Eye (tissue), 1 donor: ENCODE measurements at places on chromosomes 1 and 21.

DNA sequence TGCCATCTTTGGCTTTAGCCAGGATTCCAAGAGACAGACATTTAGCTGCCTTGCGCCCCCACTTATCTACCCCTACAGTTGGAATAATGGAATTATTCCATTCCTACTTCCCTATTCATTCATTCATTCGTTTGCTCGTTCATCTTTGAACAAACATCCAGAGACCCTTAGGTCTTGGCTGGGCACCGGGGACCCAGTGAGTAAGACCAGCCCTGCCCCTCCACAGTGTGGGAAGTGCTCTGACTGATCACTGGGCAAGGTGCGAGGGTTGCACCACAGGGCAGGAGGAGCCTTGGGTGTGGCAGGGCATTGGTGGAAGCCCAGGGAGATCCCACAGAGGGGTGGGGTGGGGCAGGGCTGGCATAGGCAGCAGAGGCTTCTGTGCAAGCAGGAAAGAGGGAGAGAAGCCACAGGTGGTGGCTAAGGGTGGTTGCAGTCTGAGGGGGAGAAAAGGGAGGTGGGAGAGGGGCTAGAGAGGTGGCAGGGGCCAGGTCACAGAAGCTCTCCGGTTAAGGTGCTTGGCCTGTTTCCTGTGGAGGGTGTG, 35.0 kb upstream of the TMEM61 start:
- DNase-seq, result no peak

GRCh38 chr1:84037758-84038611, 39.1 kb upstream of the TTLL7 start:
- DNase-seq, result no peak

- DNase-seq, result no peak
Measured at GRCh38 chr1:78047106-78047505, 1.3 kb downstream of the GIPC2 start.

GRCh38 chr1:77400781-77401180, 119.0 kb downstream of the AK5 start:
- DNase-seq, result no peak

- no peak for DNase-seq
Measured at GRCh38 chr1:210076620-210077019, 138.6 kb downstream of the SYT14 start.

DNA sequence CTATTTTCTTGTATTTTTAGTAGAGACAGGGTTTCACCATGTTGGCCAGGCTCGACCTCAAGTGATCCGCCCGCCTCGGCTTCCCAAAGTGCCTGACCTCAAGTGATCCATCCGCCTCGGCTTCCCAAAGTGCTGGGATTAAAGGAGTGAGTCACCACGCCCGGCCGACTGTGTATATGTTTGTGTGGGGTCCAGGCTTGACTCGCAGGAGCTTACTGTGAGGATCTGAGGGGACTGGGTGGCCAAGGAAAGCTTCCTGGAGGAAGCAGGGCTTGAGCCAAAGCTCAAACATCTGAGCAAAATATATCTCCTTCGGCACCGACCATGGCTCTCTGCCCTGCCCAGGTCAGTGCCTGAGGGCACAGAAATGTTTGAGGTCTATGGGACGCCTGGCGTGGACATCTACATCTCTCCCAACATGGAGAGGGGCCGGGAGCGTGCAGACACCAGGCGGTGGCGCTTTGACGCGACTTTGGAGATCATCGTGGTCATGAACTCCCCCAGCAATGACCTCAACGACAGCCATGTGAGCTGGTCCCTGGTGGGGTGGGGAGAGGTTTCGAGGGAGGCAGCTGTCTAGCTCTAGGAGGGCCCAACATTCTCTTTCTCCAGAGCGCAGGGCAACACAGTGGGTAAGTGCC, 10.5 kb downstream of the PADI3 start:
- no peak for DNase-seq

- no peak for DNase-seq
Measured at GRCh38 chr1:189697113-189697512, 780.6 kb downstream of the BRINP3 start.

DNA sequence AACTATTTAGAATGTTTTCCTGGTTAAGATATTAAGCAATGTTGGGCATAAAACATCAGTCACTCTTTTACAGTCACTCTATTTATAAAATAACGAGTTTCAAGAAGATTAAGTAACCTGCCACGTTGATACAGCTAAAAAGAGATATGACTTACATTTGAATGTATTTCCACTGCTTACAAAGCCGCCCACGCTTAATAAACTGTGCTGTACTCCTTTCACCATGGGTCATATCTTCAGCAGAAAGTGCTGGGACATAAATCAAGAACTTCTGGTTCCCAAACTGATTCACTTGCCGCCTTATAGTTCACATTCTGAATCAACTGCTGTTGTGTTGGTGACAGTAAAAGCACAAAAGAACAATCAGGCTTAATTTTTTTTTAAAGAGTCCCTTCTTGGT, 666.7 kb downstream of the NCAM2 start:
- DNase-seq, result no peak

DNA sequence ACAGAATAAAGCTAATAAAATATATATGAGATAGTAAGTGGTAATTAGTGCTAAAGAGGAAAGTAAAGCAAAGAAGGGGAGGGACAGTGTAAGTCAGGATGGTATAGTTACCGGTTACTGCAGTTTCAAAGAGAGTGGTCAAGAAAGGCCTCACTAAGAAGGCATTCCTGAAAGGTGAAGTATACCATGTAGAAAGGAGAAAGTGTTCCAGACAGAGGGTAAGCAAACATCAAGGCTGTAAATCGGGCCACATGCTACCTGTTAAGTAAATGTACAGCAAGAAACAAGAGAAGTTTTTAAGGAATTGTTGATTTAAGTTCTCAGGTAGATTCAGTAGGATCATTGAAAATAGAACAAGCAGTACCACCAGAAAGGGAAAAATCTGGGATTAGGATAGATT, 9.7 kb downstream of the DESI2 start:
- no peak for DNase-seq

- peak; percentile 35 for DNase-seq
Measured at GRCh38 chr1:27491748-27492700, 2.1 kb upstream of the WASF2 start.

GRCh38 chr1:8217011-8217711, 100.8 kb upstream of the SLC45A1 start:
- DNase-seq, result peak; percentile 74

GRCh38 chr1:244230470-244230869, 179.4 kb downstream of the ZBTB18 start:
- DNase-seq, result no peak

GRCh38 chr1:37175666-37176215, 141.4 kb upstream of the GRIK3 start:
- no peak for DNase-seq

- DNase-seq, result peak; percentile 70
Measured at GRCh38 chr1:155125946-155126555, 1.6 kb upstream of the EFNA1 start.

DNA sequence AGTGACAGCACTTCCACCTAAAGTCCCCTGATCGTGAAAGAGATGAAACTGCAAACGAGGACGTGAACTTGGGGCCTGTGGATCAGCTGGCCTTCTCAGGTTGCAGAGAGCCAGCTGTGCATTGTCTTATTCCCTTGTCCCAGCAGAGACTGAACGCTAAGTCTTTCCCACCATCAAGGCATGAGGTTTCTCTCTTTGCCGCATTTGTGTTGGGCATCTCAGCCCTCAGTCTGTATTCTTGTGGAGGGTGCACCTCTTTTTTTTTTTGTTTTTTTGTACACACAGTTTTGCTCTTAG, 71.4 kb downstream of the KIF26B start:
- DNase-seq, result no peak

- DNase-seq, result no peak
Measured at GRCh38 chr1:156359973-156360372, 9.0 kb upstream of the RHBG start.

DNA sequence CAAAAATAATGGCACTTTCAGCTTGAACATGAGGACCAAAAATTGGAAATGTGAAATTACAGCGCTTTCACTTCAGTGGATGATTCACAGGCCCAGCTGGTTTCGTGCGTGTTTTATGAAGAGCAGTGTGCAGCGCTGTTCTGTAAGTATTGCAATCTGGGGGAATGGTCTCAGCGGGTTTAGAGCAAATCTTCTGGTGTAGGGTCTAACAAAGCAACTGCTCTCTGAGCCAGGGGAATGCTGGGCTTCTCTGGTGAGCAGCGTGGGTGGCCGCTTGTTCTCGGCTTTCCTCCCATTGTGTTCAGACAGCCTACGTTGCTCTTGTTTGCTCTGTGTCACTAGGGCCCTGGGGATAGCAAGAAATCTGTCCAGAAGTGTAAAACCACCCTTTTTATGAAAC, 42.4 kb upstream of the GADD45A start:
- peak; percentile 86 for DNase-seq

DNA sequence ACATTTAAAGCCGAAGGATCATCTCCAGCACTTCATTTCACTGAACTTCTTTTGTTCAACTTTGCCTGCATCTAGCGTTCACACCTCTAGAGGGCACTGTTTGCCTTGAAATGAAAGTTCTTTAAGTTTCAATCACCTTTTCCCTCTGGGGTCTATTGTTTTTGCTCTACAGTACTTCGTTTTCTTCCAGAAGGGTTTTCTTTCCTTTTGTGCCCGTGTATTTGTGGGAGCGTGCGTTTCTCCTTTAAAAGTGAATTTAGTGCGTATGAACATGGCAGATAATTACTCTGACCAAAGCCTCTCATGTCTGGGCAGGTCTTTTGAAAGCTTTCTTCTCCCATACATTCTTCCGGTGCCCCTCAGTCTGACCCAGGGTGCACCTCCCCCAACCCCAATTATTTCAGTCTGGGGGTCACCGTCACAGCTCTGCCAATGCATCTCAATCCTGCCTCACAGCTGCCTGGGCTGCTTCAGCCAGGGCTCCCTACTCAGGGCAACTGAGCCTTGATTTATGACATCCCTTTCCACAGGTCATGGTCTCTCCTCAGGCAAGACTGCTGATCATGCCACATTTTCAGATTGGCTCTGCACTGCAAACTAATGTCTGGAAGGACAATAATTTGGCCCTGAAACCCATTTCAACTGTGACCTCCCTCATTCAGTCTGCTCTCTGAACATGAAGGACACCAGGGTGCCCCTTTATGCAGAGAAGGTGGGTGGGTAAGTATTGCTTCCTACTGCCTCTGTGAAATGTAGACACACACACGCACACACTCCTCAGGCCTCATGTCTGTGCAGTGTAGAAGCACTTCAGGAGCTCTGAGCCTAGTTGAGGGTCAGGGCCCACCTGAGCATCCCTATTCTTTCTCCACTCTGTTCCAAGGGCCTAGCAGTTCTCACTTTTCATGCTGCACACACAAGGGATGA, 88.6 kb downstream of the NUF2 start:
- peak; percentile 93 for DNase-seq

DNA sequence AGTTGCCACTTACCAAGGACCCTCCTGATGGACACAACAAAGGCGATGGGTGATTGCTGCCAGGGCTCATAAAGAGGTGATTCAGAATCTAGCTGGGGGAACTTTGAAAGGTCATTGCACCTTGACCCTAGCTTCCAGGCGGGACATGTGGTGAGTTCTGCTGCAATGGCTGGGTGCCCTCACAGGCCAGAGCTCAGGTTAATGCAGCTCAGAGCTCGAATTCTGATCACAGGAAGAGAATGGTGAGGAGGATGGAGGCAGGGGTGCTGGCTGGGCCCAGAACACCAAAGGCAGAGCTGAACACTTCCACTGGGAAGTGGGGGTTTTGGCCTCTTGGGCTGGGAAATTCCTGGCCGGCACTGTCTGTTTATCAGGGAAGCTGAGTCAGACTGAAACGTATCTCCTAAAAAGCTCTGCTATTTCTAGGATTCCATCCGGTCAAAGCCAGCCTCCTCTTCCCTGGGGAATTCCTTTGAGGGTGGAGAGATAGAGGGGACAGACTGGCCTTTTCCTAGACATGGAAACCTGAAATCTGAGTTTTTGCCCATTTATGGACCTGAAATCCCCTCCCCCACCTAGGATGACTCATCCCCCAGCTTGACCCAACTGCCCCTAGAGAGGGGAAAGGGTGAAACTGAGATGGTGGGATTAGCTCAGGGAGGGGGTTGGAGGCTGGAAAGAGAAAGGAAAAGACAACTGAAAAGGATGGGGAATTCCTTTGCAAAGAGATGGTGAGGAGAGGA, 27.2 kb downstream of the NUAK2 start:
- DNase-seq, result no peak

GRCh38 chr1:34231441-34231840, 54.7 kb downstream of the C1orf94 start:
- no peak for DNase-seq

DNA sequence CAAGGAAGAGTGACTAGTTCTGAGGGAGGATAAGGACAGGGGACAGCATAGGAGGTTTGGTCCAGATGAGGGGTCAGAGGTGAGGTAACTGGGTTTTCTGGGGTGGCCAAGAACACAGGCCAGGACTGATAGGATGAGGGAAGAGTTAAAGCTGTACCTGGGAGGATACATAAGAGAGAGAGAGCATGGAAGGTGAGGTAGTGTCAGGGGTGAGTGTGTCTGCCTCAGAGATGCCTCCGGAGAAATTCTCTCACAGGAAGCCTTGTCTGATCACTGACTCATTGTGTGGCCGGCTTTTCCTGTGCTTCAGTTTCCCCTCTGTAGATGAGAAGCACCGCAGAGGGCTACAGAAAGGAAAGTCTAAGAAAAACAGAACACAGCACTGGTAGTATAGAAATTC, 40.2 kb downstream of the FASLG start:
- no peak for DNase-seq

- no peak for DNase-seq
Measured at GRCh38 chr1:93611668-93612067, 70.0 kb downstream of the BCAR3 start.

DNA sequence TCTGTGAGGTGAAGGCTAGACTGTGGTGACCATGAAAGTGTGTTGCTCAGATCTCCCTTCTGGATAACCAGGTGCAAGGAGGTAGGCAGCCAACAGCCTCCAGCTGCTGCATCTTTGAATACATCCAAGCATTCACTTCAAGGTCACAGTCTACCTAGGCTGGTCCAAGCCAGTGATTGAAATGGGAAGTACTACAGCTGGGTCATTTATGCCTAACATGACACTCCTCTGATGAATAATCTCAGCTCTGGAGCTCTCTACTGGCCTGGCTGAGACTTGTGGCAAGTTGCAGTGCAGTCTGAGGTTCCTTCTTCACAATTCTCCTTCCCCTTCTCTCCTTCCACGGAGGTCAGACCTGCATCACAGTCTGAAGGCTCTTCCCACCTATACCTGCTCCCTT, 35.0 kb upstream of the ARHGAP29 start:
- no peak for DNase-seq

GRCh38 chr1:243725846-243726245, 124.2 kb downstream of the AKT3 start:
- DNase-seq, result no peak

DNA sequence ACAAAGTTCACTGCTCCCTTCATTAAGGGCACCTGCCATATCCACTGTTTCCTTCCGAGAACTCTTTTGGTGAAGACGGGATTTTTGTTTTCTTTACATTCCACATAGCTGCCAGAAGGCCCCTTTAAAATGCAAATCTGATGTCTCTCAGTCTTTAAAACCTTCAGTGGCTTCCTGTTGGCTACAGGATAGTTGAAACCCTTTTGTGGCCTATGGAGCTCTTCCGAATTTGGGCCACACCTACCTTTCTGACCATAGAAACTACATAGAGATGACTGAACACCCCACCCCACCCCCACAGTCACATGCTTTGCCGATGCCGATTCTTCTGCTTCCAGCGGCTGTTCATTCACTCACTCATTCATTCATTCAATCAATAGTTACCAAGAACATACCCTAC, 502.6 kb downstream of the KIF26B start:
- no peak for DNase-seq

- DNase-seq, result peak; percentile 92
Measured at GRCh38 chr1:228212966-228213844, 5.4 kb downstream of the OBSCN start.

GRCh38 chr1:101260556-101261350, 23.9 kb downstream of the S1PR1 start:
- DNase-seq, result no peak

GRCh38 chr1:2317230-2318065, 73.9 kb downstream of the MORN1 start:
- DNase-seq, result no peak

- no peak for DNase-seq
Measured at GRCh38 chr1:40927781-40928180, 51.7 kb upstream of the CTPS1 start.
